ENCODE measurements at places on chromosomes 4 and X.
A peak's percentile ranks its signal among the peaks of the same experiment; 100 is the strongest.

GRCh38 chr4:155107059-155107458 is 101.4 kb upstream of the NPY2R start:
- DNase-seq, result no peak

- DNase-seq, result no peak
These were observed 2.5 kb downstream of the DDX3X start for GRCh38 chrX:41336447-41336846.

- no peak for DNase-seq
These were observed 4.8 kb upstream of the TENM3 start for GRCh38 chr4:182238355-182238931.

- no peak for DNase-seq
These were observed 222.4 kb downstream of the CRLF2 start for GRCh38 chrX:989959-990510.

- no peak for DNase-seq
These were observed 87.2 kb downstream of the HPRT1 start for GRCh38 chrX:134547047-134547679.

DNA sequence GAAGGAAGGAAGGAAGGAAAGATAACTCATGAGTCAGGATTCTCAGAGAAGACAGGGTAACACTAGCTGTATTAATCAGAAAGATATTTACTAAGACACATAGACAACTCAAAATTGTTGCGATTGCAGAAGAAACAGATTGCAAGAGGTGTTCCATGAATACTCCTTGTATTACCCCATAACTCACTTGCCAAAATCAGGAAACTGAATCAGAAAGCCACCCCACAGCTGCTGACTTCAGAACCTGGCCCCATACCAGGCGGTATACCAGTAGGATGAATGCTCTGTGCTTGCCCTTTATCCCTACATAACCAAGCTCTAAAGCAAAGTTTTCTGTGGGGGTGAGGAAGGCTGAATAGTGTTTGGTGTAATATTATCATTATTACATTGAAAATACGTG is 468.5 kb downstream of the IQCM start:
- DNase-seq, result no peak

DNA sequence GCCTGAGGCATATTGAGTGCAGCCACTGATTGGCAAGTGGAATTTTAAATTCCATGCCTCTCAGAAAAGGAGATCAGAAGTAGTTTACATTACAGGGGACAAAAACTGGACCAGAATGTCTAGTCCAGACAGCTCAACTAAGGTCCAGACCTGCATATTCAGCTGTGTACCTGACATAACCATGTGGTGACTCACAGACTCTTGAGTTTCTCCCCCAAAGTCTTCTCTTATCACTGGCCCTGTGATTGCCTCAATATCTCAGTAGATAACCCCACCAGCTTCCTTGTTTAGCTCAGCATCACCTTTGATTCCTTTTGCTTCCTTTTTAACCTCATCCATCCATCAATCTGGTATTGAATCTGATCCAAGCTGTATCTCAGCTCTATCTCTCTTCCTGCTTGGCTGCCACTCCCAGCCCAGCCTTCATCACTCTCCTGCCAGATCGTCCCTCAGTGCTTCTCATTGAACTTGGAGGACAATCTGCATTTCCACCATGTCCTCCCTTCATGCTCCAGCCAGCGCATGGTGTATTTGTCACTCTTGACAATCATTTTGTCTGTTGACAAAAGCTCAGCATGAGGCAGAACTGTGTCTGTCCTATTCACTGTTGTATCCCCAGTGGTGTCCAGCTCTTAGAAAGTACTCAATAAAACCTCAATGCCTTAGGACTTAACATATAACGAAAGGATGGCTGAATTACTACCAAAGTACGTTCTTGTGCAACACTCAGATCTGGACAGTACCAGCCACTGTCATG is 27.8 kb upstream of the SLC2A9 start:
- DNase-seq, result peak; percentile 70

- no peak for DNase-seq
These were observed 25.3 kb downstream of the IQCM start for GRCh38 chr4:149790172-149790907.

DNA sequence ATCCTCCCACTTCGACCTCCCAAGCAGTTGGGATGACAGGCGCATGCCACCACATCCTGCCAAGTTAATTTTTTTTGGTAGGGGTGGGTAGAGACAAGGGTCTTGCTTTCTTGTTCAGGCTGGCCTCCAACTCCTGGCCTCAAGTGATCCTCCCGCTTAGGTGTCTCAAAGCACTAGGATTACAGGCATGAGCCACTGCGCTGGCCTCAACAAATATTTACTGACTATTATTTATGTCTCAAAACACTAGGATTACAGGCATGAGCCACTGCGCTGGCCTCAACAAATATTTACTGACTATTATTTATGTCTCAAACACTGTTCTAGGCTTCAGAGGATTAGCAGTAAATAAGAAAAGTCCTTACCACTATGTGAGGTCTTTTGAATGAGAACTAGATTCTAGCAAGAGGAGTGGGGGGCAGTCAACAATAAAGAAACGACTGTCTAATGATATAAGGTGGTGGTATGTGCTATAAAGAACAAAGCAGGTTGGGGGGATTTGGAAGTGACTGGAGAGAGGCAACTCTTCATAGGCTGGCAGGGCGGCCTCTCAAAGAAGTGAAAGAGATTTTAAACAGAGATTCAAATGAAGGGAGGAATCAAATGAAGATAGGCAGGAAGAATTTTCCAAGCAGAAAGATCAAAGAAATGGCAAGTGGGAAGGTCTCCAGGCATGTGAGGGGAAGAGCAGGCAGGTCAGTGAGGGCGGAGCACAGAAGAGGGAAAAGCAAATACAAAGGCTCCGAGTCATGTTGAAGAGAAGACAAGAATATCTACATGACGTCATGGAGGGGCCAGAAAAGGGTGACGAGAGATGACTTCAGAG is 12.7 kb upstream of the ACSL1 start:
- no peak for DNase-seq

DNA sequence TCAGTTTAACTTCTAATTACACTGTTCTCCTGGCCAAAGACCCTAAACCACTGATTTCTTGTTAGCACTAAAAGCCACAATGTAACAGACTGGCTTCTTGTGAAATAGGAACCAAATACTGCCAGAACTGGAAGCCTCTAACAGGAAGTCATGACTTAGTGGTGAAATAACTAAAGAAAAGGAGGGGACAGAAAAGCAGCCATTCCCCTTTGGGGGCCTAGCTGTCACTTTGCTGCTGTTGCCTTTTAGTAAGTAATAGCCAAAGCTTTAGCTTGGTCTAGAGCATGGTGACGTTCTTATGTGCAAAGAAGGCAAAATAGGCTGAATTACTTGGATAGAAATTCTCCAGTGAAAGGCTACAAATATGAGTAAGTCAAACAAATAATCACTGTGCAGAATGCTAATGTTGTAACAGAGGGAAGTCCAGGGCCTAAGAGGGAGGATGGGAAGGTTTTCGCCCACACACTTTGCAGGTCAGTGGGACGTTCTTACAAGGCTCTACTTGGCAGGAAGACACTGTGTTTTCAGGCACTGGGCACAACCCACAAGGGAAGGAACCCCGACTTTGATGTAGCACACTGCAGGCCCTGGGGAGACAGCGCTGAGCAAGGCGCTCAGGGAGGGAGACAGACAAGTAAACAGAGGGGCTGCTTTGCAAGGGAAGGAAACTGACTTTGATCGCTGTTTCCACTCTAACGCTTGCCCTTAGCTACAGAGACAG is 16.7 kb downstream of the GAB3 start:
- no peak for DNase-seq

- DNase-seq, result no peak
These were observed 3.3 kb downstream of the XPNPEP2 start for GRCh38 chrX:129741880-129742758.

DNA sequence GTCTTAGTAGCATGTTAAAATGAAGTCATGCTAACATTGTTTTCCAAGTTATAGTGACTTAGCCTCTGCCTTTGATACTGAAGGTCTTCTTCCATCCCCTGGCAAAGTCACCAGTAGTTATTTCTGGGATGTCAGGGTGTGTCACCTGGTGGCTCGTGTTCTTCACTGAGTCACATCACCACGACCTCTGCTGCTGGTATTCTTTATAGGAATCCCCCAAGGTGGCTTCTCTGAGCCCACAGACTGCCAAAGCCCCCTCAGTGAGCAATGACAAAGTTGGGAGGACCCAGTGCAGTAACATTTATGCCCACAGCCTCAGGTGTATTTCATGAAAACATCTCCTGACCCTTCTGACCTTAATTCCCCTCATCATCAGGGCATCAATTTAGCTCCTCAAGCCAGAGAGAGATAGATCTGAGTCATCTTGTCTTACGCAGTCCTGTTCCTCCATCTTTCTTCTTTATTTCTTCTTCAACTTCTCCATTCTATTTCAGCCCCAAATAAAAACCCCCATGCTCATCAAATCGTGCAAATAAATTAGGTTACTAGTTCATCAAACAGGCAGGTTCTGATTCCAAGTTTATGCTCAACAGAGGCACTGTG is 29.3 kb upstream of the GPRIN3 start:
- no peak for DNase-seq

GRCh38 chrX:102835504-102836146 is 101.4 kb upstream of the RAB40AL start:
- DNase-seq, result no peak

- no peak for DNase-seq
These were observed 10.6 kb downstream of the NYX start for GRCh38 chrX:41457613-41458192.

GRCh38 chr4:48342606-48342880 is 1.2 kb downstream of the SLAIN2 start:
- no peak for DNase-seq

DNA sequence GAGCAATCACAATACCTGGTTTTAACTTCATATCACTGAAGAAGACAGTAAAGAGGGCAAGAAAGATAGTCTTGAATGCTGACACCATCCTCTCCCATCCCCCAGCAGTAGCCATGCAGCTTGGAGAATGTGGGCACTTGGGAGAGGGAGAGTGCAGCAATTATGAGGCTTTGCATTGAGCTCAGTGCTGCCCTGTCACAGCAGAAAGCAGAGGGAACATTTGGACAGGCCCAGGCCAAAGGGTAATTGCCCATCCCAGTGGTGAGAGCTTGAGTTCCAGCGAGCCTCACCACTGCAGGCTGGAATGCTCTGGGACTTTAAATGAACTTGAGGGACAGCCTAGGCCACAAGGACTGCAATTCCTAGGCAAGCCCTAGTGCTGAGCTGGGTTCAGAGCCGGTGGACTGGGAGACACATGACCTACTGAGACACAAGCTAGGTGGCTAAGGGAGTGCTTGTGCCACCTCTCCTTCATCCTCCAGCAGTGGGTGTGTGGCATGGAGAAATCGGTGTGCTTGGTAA is 36.3 kb downstream of the CORIN start:
- DNase-seq, result no peak

DNA sequence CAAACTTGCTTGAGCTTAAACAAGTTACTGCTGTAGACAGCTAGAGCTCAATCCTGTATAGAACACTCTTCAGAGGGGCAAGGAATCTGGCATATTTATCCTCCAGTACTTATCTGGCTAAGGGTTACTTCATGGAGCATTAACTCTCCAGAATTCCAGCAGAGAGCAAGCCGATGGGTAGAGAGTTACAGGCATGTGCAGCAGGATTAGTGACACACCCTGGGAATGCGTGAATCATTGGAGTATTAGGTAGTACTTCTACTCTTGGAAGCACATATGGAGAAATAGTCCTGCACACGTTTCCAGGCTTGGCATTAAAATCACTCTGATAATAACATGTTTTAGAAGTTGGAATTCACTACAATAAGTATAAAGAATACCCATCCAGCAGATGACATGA is 35.4 kb downstream of the GRXCR1 start:
- DNase-seq, result no peak

DNA sequence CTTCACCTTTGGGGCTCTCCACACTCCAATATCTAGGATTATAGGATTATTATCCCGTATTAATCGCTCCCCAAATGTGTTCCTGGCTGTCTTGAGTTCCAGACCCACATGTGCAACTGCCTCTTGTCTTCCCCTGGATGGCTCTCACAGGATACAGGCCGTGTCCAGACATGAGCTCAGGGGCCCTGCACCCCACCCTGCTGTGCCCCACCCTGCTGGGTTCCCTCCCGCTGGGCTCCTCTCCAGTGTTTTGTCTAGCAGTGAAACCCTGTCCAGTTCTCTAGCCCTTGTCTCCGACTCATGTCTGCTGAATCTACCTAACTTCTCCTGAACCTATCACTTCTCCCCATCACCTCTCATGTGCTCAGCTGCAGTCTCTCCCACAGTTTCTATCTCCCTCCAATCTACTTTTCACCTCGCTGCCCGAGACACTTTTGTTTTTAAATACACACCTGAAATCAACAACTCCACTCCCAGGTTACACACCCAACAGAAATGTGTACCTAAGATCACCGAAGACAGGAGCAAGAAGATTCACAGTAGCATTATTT is 2.0 kb downstream of the RNF212 start:
- no peak for DNase-seq

- no peak for DNase-seq
These were observed 38.2 kb downstream of the NHS start for GRCh38 chrX:17413228-17413627.

GRCh38 chrX:155143959-155144548 is 72.2 kb upstream of the VBP1 start:
- no peak for DNase-seq

DNA sequence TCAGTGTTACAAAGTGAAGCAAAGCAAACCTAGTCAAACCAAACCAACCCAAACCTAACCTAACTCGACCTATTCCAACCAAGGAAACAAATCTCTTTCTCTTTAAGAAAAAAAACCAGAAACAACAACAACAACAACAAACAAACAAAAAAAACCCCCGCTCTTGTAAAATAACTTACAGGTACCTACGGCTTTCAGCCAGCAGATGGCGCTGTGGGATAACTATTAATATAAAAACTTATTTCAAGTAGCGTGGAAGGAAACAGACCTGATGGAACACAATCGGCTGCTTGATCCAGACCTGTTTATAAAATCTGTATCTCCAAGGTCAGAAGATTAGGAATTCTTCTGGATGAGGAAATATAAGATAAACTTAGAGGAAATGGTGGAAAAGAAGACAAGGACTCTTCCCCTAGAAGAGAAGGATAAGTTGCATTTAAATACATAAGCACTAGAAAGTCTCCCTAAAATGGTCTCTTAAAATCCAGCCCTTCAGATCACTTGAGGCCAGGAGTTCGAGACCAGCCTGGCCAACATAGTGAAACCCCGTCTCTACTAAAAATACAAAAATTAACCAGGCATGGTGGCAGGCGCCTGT is 34.4 kb upstream of the CDKL5 start:
- peak; percentile 38 for DNase-seq

- DNase-seq, result no peak
These were observed 187.0 kb downstream of the BMPR1B start for GRCh38 chr4:94944726-94945125.

GRCh38 chrX:136104936-136105335 is 42.4 kb upstream of the FHL1 start:
- DNase-seq, result no peak

Data from PC-9 (cell line).